ENCODE measurements at places on chromosomes 11 and 22. TPM values are rescaled to one million over a fixed set of nuclear protein-coding genes. Genes with fewer than 3 reads are reported as not detected.

DNA sequence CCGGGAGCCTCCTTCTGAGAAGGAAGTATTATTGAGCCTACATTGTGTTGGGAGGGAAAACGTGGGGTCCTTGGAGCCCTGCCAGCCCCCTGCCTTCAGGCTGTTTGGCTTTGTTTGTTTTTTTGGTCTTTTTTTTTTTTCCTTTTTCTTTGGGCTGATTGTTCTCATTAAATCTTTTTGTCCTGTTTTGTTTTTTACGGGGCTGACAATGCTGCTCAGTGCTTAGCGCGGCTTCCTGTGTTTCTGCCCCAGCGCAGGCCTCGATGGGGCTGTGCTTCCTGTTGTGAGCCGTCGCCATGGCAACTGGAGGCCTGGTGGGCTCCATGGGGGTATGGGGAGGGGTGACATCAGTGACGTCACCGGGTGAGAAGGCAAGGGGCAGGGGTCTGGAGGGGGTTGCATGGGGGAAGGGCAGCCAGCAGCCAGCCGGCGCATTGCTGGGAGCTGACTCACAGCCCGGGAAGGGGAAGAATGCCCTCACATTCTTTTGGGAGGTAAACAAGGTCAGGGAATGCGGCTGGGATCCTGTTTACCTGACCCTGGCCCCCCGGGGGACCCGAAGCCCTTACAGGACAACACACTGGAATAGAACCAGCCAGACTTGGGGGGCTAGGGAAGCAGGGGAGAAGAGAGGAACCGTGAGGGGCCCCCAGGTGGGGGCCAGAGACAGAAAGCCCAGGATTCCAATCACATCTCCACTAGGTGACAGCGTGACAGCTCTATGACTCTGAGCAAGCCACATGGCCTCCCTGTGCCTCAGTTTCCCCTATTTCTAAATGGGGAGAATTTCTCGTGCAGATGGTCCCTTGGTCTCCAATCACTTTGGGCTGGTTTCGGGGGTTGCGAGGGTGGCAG is 22.2 kb upstream of the CBX7 start:
- peaks cover 48% of the 10 kb centered on the region for H3K4me1 ChIP-seq
- peaks cover 15% of the 10 kb centered on the region for H3K27me3 ChIP-seq
- H3K27ac ChIP-seq, result peak overlapping the region; percentile 78
- H3K4me3 ChIP-seq, result peak overlapping the region; percentile 41
- no peaks in the 10 kb centered on the region for H3K36me3 ChIP-seq
- DNase-seq, result peak; percentile 82

DNA sequence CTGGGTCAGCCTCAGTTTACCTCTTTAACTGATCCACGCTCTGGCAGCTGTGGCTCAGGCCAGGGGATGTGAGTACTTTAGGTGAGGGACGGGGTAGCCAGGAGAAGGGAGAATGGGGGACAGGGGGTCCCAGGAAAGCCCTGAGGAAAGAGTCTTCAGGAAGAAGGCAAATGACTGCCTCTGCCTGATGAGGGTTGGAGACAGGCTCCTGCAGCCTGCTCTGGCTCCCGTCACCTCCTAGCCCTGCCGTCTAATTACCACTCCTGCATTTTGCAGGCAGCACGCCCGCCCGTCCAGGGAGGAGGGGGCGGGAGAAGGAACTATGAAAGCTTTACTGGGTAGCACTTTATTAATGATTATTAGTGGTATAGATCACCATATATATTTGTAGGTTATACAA is 116.6 kb downstream of the CEP164 start:
- no peak overlapping the region for H3K27ac ChIP-seq
- peaks cover 16% of the 10 kb centered on the region for H3K27me3 ChIP-seq
- no peaks in the 10 kb centered on the region for H3K4me1 ChIP-seq
- H3K36me3 ChIP-seq, result no peaks in the 10 kb centered on the region
- no peak for DNase-seq

- H3K27ac ChIP-seq, result peak overlapping the region; percentile 95
- peak overlapping the region; percentile 95 for H3K4me3 ChIP-seq
- peaks cover 47% of the 10 kb centered on the region for H3K4me1 ChIP-seq
- H3K36me3 ChIP-seq, result peaks cover 10% of the 10 kb centered on the region
- H3K27me3 ChIP-seq, result no peaks in the 10 kb centered on the region
Measured at GRCh38 chr11:66345316-66345649, 379 bp upstream of the BRMS1 start.

- H3K4me1 ChIP-seq, result peaks cover 6% of the 10 kb centered on the region
- H3K4me3 ChIP-seq, result no peak overlapping the region
Measured at GRCh38 chr11:14141676-14142075, 179.2 kb downstream of the SPON1 start.

DNA sequence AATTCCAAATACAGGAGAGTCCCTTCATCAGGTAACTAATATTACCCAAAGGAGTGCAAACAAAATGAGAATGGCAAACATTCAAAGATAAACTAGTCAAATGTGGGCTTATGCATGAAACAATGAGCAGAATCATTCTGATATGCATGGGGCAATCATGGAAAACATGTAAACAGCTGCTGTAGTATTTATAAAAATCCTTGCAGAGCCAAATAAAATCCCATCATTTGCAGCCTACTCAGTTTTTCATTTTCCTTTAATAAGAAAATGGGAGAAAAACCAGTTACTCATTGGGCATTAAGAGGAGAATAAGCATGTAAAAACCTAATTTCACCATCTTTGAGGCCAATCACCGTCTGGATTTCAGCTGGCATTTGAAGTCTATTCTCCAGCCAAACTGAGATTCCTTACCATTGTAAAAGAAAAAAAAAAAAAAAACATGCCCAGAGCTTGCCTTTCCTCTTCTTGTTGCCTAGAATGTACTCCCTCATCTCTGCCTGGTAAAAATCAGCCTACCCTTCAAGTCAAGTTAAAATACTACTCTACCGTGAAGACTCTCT is 249.1 kb downstream of the TTC28 start:
- H3K4me3 ChIP-seq, result no peak overlapping the region
- DNase-seq, result no peak
- no peak overlapping the region for H3K27ac ChIP-seq
- H3K4me1 ChIP-seq, result no peaks in the 10 kb centered on the region

- H3K27me3 ChIP-seq, result no peaks in the 10 kb centered on the region
- no peak for DNase-seq
- no peak overlapping the region for H3K4me3 ChIP-seq
- H3K27ac ChIP-seq, result no peak overlapping the region
- peaks cover 1% of the 10 kb centered on the region for H3K36me3 ChIP-seq
Measured at GRCh38 chr11:101862391-101863233, 52.2 kb upstream of the CEP126 start.

GRCh38 chr22:40363059-40363458 is 7.3 kb upstream of the SGSM3 start:
- H3K36me3 ChIP-seq, result peaks cover 58% of the 10 kb centered on the region
- no peak overlapping the region for H3K4me3 ChIP-seq
- H3K4me1 ChIP-seq, result no peaks in the 10 kb centered on the region

DNA sequence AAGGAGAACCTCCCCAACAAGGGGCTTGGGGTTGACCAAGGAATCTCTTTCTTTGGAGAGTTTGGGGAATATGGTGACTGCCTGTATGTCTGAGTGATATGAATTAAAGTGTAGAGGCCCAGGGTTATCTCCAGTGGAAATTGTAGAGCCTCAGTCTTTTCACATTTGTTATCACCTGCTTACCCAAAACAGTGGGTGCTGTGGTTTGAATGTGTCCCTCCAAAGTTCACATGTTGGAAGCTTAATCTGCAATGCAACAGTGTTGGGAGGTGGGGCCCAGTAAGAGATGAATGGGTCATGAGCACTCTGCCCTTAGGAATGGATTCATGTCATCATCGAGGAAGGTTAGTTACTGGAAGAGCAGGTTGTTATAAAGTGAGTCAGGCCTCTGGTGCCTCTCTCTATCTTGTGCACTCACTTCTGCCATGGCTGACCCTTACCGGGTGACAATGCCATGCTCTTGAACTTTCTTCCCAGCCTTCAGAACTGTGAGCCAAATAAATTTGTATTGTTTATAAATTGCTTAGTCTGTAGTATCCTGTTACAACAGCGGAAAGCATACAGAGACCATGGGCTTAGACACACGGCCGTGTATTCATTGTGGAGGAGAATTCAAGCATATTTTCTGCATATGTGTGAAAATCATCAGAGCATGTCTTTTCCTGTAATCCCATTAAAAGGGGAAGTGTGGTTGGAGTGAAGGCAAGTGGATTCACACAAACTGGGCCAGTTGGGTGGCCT is 114.1 kb upstream of the TBCEL start:
- DNase-seq, result no peak
- no peaks in the 10 kb centered on the region for H3K4me1 ChIP-seq
- no peaks in the 10 kb centered on the region for H3K36me3 ChIP-seq
- H3K4me3 ChIP-seq, result no peak overlapping the region
- H3K27ac ChIP-seq, result no peak overlapping the region

Gene KIRREL3
- not detected for total RNA-seq

Gene SLC15A3
- 0.96 TPM for total RNA-seq

Measured in activated CD8-positive, alpha-beta memory T cell treated with anti-CD3 and anti-CD28 coated beads, Interleukin-2, amount 10 ng/mL, durations not matched to agents 7 days and 5 days (primary cell).